ENCODE measurements at places on chromosomes 13 and 19.

DNA sequence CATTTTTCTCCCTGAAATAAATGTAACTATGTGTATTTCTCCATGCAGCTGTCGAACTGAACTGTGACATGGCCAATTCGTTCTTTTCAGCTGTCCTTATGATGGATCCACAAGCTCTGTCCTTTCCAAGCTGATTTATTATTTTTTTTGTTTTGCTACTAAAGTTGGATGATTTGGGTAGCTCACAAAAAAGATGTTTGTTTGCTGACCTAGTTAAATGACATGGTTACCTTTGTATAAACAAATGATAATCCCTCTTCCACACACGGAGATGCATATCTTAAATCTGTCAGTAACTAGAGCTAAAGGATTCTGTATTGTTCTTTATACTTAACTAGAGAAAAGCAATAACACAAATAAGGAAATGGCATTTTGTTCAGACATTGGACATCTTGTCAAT is 884.3 kb upstream of the PCDH20 start:
- no peak for DNase-seq

- no peak for DNase-seq
Observed at GRCh38 chr19:57241176-57241575, 744 bp downstream of the ZNF805 start.

GRCh38 chr13:32889986-32890565 is 126.1 kb upstream of the KL start:
- DNase-seq = no peak

DNA sequence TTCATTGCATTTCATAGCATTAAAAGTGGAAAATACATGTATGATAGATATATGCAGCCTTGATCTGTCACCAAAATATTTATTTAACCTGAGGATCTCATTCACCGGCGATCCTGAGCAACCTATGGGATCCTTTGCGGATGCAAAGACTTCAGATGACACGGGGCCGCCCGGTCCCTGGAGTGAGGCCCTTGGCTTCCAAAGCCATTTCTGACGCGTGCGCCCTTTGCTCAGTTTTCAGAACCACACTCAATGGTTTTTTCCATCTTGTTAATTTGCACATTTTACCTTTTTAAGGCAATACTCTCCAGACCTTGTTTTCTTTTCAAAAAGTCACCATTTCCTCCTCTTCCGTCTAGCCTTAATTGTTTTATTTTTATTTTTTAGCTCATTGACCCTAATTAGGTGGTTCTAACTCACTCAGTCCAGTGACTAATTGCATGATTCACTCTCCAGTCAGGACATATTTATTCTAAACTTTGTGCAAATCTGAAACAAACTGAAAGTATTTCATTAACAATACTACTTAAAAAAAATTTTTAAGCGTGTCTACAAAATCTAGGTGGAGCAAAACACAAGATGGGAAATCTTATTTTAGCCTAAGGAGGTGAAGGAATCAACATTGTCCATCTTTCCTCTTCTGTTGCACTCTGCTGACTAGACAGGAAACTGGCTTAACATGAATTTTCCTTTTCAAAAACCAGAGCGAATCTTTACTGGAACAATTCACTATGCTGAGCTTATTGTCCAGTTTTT is 47.9 kb downstream of the COL4A1 start:
- no peak for DNase-seq

GRCh38 chr13:72643311-72643989 is 84.0 kb downstream of the MZT1 start:
- DNase-seq = peak; percentile 16

DNA sequence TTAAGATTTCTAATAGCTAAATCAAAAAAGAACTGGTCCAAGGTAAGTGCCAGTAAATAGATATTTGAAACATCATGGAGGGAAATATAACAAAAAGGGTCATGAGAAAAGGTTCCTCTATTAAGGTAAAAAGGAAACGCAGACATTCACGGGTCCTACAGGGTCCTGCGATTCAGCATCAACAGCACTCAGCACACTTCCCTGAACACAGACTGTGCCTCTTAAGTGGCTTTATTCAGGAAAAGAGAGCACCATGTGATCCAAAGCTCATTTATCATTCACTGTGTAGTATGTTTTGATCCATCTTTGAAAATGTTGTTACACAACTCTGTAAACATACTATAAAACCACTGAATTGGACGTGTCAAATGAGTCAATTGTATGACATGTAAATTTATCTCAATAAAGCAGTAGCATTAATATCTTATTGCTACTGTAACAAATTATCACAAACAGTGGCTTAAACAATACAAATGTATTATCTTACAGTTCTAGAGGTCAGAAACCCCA is 33.7 kb downstream of the CRYL1 start:
- DNase-seq = no peak

- DNase-seq = no peak
Observed at GRCh38 chr13:28490061-28490460, 4.9 kb downstream of the FLT1 start.

GRCh38 chr19:7637374-7638256 is 705 bp downstream of the STXBP2 start:
- DNase-seq = no peak

GRCh38 chr19:6108721-6109633 is 1.3 kb downstream of the RFX2 start:
- peak; percentile 62 for DNase-seq

DNA sequence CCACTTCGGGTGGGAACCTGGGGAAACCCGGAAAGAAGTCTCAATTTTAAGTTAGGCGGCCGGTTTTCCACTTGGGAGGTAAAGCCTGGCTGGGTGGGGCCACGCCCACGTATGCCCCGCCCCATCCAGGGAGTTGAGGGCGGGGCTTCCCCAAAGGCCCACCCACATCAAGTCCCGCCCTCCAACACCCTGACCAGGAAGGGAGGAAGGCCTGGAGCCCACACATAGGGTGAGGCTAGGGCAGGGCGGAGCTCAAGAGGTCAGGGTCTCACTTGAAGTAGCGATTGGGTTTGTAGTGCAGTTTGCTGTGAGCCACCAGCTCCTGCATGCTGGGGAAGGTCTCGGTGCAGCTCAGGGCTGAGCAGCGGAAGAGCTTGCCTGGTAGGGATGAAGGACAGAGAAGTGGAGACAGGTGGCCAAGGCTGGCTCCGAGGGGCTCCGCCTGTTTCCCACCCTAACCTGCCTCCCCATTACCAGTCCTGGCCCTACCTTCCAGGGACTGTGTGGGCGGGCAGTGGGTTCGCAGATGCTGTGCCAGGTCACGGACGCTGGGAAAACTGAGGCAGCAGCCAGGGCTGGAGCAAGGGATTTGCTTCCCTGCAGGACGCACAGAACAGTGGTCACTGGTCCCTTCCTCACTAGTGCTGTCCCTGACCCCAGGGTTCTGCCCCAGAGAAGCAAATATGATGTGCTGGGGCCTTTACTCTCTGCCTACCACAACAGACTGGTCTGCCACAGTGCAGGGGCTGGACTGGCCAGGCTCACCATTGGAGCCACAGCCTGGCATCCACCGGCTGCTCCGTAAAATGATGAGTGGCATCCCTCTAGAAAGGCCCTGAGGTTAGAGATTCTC is 1.6 kb downstream of the ZNF414 start:
- DNase-seq = no peak

- DNase-seq = peak; percentile 30
Observed at GRCh38 chr19:14072535-14073260, at the start of gene MISP3. TSS of gene MISP3 (plus strand) at chr19:14072786. CDS start at chr19:14073310, 524 bp downstream.

- no peak for DNase-seq
Observed at GRCh38 chr13:113837560-113838355, 26.1 kb downstream of the GAS6 start.

- DNase-seq = no peak
Observed at GRCh38 chr13:35782793-35783192, 306.3 kb upstream of the MAB21L1 start.

DNA sequence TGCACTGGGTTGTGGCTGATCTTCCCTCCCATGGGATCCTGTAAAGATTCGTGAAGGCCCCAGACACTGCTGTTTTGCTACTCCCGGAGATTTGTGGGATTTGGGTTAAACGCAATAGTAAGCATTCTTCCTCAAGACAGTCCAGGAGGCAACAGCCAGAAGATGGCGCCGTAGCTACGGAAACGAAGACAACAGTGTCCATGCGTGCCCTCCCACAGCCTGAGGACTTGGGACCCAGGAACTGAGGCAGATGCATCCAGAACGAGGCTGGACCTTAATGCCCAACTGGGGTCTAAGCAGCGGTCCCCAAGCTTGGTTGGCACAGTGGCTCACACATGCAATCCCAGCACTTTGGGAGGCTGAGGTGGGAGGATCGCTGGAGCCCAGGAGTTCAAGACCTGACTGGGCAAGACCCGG is 57.6 kb upstream of the ZNF507 start:
- DNase-seq = no peak

DNA sequence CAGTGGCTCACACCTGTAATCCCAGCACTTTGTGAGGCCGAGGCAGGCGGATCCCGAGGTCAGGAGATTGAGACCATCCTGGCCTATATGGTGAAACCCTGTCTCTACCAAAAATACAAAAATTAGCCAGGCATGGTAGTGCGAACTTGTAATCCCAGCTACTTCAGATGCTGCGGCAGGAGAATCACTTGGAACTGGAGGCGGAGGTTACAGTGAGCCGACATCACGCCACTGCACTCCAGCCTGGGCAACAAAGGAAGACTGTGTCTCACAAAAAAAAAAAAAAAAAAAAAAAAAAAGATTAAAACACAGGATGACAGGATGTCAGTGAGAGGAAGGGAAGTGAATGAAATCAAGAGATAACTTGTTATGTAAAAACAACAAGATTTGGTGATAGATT is 1158.5 kb downstream of the PCDH9 start:
- no peak for DNase-seq

DNA sequence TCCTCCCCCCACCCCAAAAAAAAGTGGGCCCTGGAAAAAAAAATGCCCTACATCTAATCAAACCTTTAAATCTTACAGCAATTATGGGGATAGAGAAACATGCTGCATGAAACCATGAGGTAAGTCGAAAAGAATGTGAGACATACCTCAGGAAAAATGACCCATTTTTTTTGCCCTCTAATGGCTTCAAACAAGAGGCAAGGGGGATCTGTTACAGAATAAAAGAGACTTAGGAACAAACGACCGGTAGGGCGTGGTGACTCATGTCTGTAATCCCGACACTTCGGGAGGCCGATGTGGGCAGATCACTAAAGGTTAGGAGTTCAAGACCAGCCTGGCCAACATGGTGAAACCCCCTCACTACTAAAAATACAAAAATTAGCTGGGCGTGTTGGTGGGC is 8.4 kb downstream of the RGL3 start:
- DNase-seq = no peak

DNA sequence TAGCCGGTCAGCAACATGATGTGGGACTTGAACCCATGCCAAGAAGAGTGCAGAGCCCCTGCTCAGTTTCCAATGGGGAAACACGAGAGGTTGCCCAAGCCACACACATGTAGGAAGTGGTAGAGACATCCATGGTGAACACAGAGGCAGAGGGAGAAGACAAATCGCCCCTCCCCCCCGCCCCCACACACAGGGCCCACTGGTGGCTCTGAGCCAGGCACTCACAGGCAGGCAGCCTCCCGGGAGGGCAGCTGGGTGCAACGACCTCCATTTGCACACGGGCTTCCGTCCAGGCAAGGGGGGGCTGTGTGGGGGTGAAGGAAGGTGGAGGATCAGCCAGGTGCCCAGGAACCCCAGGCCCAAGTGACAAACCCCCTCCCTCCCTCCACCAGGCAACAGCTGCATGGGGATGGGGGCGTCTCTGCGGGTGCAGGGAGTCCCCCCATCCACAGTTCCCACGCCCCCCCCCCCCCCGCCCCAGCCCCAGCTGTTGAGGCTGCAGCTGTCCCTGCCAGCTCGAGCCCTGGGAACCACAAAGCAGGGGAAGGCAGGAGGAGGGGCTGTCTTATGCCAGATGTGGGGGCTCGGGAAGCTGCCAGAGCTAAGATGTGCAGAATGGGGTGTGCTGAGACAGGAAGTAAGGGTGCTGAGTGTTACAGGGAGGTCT is 3.4 kb downstream of the NOTCH3 start:
- no peak for DNase-seq

GRCh38 chr19:33826521-33826920 is 29.9 kb downstream of the KCTD15 start:
- no peak for DNase-seq

- no peak for DNase-seq
Observed at GRCh38 chr19:4452230-4452990, 5.2 kb downstream of the UBXN6 start.

DNA sequence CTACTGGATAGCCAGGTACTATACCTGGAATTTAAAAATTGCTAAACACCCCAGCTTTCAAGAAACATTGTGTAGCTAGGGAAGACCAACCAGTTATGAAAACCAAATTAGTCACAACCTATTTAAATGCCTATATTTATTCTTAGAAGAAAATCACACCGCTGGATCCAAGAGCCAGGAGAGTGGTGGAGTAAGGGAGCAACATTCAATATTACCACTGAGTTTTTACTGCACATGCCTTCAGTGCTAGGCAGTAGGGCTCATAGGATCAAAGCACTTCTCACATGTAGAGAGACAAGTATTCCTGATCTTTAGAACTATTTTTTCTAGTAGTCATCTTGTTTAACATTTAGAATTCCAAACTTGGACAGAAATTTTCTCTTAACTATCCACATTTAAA is 11.2 kb downstream of the ITM2B start:
- no peak for DNase-seq

DNA sequence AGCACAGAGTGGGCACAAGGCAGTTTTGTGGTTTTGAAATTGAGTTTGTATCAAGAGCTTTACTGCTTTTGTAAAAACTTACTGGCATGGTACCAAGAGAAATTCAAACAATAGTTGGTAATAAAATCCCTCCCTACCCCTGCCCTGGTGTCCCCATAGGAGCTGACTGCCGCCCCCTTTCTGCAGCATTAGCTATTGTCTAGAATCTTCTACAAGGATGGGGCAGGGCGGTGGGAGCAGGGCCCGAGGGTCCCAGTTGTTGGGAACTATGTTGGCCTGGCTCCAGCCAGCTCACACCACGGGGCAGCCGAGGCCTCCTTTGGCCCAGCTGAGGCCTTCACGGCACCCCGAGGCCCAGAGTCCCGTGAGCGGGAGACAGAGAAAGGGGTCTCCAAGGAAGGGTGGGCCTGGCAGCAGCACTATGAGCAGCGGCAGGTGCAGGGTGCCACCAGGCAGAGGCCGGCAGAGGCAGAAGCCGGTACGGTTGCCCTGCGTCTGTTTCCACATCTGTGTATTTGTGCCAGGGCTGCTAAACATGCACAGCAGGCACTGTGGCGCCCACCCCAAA is 57.9 kb downstream of the KDM4B start:
- no peak for DNase-seq

DNA sequence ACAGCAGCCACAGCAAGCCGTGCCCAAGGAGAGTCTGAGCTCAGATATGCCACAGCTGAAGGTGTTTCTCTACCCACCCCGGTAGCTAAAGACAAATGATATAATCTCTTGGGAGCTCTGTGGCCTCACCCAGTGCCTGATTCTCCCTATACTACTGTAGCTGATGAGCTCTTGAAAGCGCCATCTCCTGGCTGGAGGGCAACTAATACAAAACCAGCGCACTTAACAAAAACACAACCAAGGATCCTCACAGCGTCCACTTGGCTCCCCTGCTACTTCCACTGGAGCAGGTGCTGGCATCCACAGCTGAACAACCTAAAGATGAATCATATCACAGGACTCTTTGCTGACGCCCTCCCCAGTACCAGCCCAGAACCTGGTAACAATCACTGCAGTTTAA is 1212.0 kb downstream of the PCDH17 start:
- DNase-seq = no peak

GRCh38 chr13:99056381-99057014 is 78.6 kb upstream of the DOCK9 start:
- no peak for DNase-seq

Data from stimulated activated naive CD4-positive, alpha-beta T cell treated with Interleukin-2 at 50 U/mL for 16 hours (primary cell).